ENCODE measurements at places on chromosomes 12 and 14.

GRCh38 chr12:79884401-79885006 lies 50.4 kb downstream of the PPP1R12A start:
- DNase-seq, result no peak

GRCh38 chr14:45254771-45255170 lies 1.8 kb upstream of the MIS18BP1 start:
- DNase-seq, result no peak

GRCh38 chr12:42865282-42865681 lies 275.7 kb upstream of the PRICKLE1 start:
- DNase-seq, result no peak

DNA sequence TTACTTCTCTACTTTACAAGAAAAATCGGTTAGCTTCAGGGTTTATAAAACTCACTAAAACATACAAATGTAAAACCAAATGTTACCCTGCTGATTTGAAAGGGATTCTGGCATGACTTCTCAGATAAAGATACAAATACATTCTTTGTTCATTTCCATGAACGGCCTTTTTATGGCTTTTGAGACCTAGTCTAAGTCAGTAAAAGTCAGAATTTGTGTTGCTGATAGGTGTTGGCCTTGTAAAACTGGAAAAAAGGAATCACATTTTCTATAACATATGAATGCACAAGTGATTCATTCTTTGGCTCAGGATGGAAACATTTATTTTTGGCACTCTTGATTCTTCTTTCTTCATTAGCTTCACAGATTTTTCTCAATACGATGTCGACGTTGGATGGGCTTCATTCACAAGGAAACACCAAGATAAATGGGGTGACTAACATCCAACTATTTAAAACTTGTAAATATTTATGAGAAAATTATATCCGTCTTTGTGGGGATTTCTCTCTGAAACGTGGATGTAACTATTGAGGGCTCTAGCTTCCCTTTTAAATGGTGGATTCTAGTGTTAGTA lies 27.0 kb upstream of the CPM start:
- DNase-seq, result no peak

DNA sequence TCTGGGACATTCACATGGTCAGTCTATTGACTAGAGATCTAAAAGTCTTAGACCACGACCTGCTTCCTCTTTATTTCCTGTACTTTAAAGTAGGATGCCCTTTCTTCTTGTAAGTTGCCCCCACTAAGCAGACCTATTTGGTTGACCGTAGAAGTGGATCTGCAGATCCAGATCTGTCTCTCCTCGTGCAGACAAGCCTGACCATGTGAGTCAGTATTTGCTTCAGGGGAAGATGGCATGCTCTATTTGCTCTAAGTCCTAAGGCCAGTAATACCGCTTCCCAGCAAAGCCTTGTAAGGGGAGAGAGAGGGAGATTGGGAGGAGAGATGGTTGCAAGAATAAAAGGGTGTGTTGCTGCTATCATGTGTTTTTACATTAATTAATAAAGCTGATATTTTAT lies 46.8 kb downstream of the KCNC2 start:
- no peak for DNase-seq

GRCh38 chr14:57933349-57933748 lies 67.5 kb upstream of the SLC35F4 start:
- DNase-seq, result no peak

All from vagina (tissue), 2 donors.